Central memory CD4-positive, alpha-beta T cell (primary cell): ENCODE measurements at places on chromosomes 7 and 10.

- DNase-seq = no peak
Observed at GRCh38 chr7:25520516-25520915, 292.2 kb upstream of the NPVF start.

DNA sequence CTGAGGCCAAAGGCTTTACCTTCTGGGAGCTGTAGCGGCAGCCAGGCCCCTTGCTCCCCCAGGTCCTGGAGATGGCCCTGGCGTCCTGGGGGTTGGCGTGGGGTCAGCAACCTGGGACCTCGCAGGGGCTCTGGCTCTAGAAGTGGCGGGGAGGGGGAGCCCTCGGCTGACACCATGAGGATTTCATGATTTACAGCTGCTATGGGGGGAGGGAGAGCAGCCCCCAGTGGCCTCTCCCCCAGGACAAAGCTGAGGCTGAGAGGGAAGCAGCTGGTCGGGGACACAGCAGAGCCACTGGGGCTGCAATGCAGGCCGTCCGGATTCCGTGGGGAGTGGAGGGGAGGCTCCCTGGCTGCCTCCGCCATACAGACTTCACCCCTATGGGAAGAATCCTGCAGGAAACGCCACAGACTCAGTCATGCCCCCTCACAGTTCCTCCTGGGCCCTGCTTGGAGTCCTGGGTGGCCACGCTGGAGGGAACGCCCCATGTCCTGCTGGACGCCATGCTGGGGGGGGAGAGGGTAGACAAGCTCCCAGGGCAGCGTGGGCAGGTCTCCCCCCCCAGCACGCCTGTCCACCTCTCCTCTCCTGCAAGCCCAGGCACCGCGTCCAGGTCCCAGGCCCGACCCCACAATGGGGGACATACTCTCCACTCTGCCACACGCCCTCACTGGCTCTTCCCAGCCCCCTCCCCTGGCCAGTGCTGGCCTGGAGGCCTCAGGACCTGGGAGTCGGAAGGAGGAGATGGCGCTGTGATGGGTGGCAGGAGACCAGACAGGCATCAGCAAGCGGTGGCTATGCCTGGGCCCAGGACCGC is 243.6 kb downstream of the ELFN1 start:
- DNase-seq = no peak

DNA sequence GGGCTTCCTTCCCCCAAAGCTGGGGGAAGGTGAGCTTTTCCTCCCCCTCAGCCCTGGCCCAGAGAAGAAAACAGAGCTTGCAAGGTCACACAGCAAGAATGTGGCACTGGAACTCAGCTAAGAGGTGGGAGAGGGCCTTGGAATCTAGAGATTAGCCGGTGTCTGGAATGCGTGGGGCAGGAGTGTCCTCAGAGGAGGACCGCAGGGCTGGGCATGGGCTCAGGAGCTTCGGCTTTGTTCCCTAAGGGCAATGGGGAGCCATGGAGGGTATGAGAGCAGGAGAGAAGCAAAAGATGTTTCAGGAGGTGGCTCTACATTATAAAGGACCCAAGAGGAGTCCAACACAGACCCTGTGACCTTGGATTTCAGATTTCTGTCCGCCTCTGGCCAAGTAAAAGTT is 127.2 kb upstream of the TNRC18 start:
- DNase-seq = no peak

DNA sequence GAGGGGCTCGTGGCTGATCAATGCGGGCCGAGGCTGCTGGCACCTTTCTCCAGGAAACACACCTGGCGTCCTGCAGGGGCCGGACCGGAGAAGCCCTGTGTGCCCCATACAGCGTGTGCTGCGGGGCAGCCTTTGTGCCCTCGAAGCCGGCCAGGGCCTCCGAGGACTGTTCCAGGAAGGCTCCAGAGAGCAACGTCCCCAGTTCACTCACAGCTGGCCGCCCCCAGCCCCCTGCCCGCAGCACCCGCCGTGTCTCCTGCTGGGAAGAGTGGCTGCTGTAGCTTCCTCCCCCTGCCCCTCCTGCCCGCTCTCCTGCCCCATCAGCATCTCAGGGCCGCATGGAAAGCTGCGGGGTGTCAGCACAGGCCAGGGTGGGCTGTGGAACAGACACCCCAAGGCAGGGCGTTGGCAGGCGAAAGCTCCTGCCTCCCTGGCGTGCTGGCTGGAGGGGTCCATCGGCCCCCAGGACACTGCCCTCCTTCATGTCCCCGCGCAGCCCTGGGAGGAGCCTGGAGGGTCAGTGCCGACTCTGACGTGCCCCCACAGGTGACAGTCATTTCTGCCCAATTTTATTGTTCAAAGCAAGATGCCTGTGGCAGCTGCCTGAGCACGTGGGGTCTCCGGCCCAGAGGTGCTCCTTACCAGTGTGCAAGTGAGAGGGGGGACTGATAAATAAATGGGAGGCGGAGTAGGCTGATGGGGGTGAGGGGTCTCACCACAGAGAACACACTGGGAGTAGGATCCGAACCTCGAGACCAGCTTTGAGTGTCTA is 95.8 kb upstream of the DIP2C start:
- DNase-seq = no peak
